ENCODE measurements at places on chromosomes 13 and 19. TPM values are rescaled to one million over a fixed set of nuclear protein-coding genes. Genes with fewer than 3 reads are reported as not detected.
A peak's percentile ranks its signal among the peaks of the same experiment; 100 is the strongest.

The RTBDN gene
- total RNA-seq: 3.8 TPM

The ZNF154 gene
- total RNA-seq: 21.4 TPM

- H3K27me3 ChIP-seq: peaks cover 18% of the 10 kb centered on the region
- H3K27ac ChIP-seq: no peak overlapping the region
- no peak for DNase-seq
- peaks cover 29% of the 10 kb centered on the region for H3K36me3 ChIP-seq
- H3K4me3 ChIP-seq: no peak overlapping the region
Observed at GRCh38 chr19:40667602-40668001, 22.8 kb downstream of the NUMBL start.

DNA sequence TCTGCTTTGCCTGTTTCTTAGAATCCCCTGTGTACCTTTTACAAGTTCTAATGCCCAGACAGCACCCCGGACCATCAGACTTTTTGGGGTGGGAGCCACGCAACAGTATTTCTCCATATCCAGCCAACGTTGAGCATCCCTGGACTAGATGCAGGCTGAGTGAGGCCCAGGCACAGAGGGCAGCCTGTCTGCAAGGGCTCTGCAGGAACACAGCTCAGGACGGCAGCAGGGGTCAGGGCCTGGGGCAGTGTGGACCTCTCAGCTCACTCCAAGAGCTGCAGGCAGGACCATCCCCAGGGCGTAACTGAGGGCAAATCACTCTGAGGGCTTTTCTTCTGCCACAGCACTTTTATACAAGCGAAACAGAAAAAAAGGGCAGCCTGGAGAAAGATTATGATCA, 95.8 kb downstream of the DNAJC15 start:
- H3K36me3 ChIP-seq: no peaks in the 10 kb centered on the region
- H3K27ac ChIP-seq: no peak overlapping the region
- H3K27me3 ChIP-seq: no peaks in the 10 kb centered on the region
- DNase-seq: no peak
- H3K4me3 ChIP-seq: no peak overlapping the region

- no peak overlapping the region for H3K4me3 ChIP-seq
- no peak overlapping the region for H3K27ac ChIP-seq
- no peaks in the 10 kb centered on the region for H3K27me3 ChIP-seq
- DNase-seq: no peak
- H3K36me3 ChIP-seq: peaks cover 18% of the 10 kb centered on the region
- H3K4me1 ChIP-seq: peaks cover 9% of the 10 kb centered on the region
Observed at GRCh38 chr19:45070861-45071544, 5.3 kb downstream of the ZNF296 start.

DNA sequence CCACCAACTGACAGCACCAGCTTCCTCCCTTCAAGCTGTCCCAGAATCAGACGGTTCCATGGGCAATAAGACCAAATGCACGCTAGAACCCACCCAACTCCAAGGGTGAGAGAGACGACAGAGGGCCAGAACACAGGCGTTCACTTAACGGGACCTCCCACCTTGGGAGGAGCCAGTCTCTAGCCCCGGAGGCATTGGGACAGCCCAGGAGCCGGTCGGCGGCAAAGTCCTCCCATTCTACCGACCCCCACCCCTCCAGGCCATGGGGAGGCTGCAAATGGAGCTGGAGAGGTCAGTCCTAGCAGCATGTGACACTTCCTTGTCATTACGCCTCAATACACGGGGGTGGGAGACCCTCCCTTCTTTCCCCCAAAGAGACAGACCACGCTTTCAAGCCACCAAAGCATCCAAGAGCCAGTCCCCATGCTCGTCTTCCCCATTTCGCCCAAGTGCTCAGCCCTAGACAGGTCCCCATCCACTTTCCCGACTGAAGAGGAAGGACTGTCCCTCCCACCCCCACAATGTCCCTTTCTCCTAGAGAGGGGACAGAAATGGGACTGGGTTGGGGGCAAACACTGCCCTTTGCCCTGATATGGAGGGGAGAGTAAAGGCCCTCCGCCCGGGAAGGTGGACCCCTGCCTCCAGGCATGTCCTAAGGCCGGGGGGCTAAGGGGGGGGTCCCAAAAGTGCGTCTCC, 964 bp downstream of the KHSRP start:
- peaks cover 41% of the 10 kb centered on the region for H3K36me3 ChIP-seq
- DNase-seq: peak; percentile 59
- peaks cover 23% of the 10 kb centered on the region for H3K27me3 ChIP-seq
- peak overlapping the region; percentile 93 for H3K4me3 ChIP-seq
- H3K4me1 ChIP-seq: peaks cover 14% of the 10 kb centered on the region

DNA sequence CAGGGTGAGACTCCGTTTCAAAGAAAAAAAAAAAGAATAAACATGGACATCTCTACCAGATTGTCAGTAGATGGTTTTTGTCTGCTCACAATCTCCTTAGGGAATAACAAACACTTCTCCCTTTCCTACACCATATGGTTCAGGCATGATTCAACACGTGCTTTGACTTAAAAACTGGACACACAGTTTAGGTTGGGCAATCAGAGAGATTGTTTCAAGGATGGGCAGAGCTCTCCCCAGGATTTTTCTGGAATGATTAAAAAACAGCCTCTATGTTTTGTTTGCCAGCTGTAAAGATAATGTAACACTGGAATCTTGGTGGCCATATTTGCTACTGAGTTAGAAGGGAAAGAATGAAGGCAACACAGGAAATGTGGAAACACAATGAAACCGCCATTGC, 150.1 kb upstream of the TSC22D1 start:
- no peak overlapping the region for H3K27ac ChIP-seq
- DNase-seq: no peak
- no peak overlapping the region for H3K4me3 ChIP-seq
- H3K4me1 ChIP-seq: peaks cover 11% of the 10 kb centered on the region
- H3K36me3 ChIP-seq: no peaks in the 10 kb centered on the region

- peaks cover 9% of the 10 kb centered on the region for H3K27me3 ChIP-seq
- no peaks in the 10 kb centered on the region for H3K4me1 ChIP-seq
- no peak overlapping the region for H3K27ac ChIP-seq
- H3K36me3 ChIP-seq: no peaks in the 10 kb centered on the region
Observed at GRCh38 chr19:5182751-5183150, 157.9 kb downstream of the PTPRS start.

DNA sequence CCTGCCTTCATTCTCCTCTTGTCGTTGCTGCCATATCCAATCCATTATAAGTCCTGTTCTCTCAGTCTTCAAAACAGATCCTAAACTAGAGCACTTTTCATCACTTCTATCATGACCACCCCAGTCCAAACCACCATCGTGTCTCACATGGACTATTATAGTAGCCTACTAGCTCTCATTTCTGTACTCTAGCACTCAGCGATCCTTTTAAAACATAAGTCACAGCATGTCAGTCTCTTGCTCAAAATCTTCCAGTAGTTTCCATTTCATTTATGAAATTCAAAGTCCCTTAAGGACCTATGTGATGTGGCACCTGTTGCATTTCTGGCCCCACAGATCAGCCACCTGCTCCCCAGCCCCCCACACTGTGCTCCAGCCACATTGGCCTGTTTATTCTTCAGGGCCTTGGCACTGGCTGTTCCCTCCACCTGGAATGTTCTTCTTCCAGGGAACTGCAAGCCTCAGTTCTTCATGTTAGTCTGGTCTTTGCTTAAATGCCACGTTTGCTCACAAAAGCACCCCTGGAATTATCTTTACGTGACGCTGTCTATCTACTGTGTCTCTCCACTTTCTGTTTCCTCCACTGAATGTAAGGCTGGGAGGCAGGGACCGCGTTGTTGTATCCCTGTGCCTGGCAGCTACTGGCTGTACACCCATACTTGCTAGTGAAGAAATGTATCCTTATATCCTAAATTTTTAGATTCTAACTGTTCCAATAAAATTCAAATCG, 64.3 kb downstream of the MBNL2 start:
- DNase-seq: no peak
- no peaks in the 10 kb centered on the region for H3K36me3 ChIP-seq
- no peak overlapping the region for H3K27ac ChIP-seq

GRCh38 chr19:8069096-8069973, 16.8 kb downstream of the CCL25 start:
- peaks cover 36% of the 10 kb centered on the region for H3K36me3 ChIP-seq
- no peaks in the 10 kb centered on the region for H3K4me1 ChIP-seq
- H3K27me3 ChIP-seq: no peaks in the 10 kb centered on the region
- no peak overlapping the region for H3K4me3 ChIP-seq
- DNase-seq: peak; percentile 73

GRCh38 chr13:98200211-98200878, 23.3 kb upstream of the RNF113B start:
- H3K4me1 ChIP-seq: peaks cover 43% of the 10 kb centered on the region
- H3K27me3 ChIP-seq: no peaks in the 10 kb centered on the region
- no peak for DNase-seq
- peaks cover 26% of the 10 kb centered on the region for H3K36me3 ChIP-seq
- peak overlapping the region; percentile 59 for H3K4me3 ChIP-seq
- peak overlapping the region; percentile 86 for H3K27ac ChIP-seq

DNA sequence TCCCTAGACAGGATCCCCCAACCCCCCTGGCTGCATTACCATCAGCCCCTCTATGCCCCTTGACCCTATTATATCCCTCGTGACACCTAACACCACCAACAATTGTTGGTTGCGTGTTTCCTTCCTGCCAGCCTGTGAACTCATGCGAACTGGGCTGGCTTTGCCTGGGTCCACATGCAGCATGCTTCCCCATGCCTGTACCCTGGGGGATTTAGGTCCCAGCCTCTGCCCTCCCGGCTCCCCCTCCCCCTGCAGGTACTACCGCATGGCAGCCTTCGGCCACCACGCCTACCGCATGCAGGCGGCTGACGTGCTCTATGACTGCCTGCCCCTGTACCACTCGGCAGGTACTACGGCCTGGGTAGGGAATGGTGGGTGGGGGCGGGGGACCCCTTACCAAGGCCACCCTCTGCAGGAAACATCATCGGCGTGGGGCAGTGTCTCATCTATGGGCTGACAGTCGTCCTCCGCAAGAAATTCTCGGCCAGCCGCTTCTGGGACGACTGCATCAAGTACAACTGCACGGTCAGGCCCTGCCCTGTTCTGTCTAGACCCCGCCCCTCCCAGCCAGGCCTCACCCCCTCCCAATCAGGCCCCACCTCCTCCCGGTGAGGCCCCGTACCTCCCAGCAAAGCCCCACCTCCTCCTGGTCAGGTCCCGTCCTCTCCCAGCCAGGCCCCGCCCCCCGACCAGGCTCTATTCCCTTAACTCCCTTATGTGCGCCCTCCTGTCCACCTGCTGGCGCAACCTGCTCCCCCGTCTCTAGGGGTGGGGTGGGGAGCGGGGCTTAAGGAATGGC, 18.5 kb downstream of the SLC27A1 start:
- no peaks in the 10 kb centered on the region for H3K36me3 ChIP-seq
- H3K4me1 ChIP-seq: peaks cover 21% of the 10 kb centered on the region
- peaks cover 9% of the 10 kb centered on the region for H3K27me3 ChIP-seq
- peak overlapping the region; percentile 78 for H3K4me3 ChIP-seq
- peak; percentile 99 for DNase-seq
